NCI-H2171 (cell line): ENCODE measurements at places on chromosomes 4 and X.

DNA sequence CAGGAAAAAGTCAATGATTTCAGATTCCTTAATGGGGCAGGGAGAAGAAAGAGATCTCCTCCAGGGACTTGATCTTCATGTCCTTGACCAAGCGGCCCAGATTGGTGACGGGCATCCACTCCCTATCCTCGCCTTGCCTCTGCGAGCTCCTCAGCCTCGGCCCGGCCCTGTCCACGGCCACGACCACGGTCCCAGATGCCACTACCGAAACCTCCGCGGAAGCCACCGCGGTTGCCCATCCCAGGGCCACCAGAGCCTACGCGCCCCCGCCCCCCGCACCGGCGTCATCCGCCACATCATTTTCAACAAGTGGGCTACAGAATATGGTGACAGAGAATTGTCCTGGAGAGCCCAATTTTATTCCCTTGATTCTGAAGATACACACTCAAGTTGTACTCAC lies 751.2 kb upstream of the PABPC4L start:
- DNase-seq, result no peak

GRCh38 chrX:37926700-37927099 lies 79.3 kb upstream of the DYNLT3 start:
- peak; percentile 2 for DNase-seq

- DNase-seq, result no peak
These were observed 88.8 kb downstream of the CHST7 start for GRCh38 chrX:46662188-46662958.

- DNase-seq, result no peak
These were observed 158.0 kb downstream of the KCNIP4 start for GRCh38 chr4:21790438-21791029.

- no peak for DNase-seq
These were observed 48.1 kb upstream of the DHRSX start for GRCh38 chrX:2548711-2549423.

DNA sequence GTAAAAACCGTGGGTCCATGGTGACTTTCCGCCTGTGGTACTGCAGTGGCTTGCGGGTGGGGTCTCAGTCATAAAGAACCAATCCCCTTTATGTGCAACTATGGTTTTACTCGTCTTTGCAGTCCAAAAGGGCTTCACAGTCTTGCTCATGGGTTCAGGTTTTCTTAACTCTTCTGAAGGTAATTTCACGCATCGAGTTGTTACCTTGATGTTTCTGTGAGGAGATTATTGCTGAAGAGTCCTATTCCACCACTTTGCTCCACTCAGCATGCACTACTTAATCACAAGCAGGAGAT lies 41.5 kb downstream of the F8 start:
- DNase-seq, result no peak

DNA sequence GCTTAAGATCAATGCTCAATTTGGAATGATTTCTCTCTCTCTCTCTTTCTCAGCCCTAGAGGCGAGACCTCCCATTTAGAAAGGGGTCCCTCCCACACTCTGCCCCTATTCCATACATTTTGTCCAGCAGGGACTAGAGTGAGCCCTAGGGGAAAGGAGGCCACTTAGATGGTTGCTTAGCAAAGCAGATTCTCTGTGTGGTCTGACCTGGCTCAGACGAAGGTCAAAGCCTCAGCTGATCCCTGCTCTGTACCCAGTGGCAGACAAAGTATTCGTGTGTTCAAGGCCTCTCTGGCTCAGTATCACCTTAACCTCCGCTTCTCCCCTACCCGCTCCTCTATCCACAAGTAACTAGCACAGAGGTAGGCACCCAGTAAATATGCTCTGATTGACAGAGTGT lies 78.4 kb downstream of the HPRT1 start:
- no peak for DNase-seq

GRCh38 chrX:52082578-52082977 lies 13.6 kb upstream of the MAGED4B start:
- DNase-seq, result no peak

GRCh38 chrX:49230500-49231232 lies 2.5 kb downstream of the CACNA1F start:
- DNase-seq, result peak; percentile 28

GRCh38 chrX:17994429-17994828 lies 133.3 kb upstream of the RAI2 start:
- no peak for DNase-seq

GRCh38 chr4:77001907-77002306 lies 52.4 kb downstream of the SEPTIN11 start:
- DNase-seq, result no peak

- DNase-seq, result no peak
These were observed 1860.7 kb upstream of the PCDH10 start for GRCh38 chr4:131288441-131288840.

DNA sequence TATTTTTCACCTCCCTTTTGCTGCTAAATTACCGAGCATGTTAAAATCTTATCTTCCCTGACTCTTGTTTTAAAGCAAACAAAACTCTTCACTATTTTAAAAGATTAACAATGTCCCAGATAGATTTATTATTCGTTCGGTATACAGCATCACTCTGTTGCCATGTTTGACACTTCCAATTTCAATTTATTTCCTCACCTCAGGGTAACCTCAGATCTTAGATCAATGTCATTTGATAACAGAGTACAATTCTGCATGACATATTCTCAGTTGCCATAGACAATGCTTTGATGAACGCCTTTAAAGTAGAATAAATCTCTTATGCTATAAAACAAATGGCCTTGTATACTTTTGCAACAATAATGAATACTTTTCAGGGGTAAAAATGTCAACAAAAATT lies 1078.1 kb upstream of the IGFBP7 start:
- DNase-seq, result no peak

DNA sequence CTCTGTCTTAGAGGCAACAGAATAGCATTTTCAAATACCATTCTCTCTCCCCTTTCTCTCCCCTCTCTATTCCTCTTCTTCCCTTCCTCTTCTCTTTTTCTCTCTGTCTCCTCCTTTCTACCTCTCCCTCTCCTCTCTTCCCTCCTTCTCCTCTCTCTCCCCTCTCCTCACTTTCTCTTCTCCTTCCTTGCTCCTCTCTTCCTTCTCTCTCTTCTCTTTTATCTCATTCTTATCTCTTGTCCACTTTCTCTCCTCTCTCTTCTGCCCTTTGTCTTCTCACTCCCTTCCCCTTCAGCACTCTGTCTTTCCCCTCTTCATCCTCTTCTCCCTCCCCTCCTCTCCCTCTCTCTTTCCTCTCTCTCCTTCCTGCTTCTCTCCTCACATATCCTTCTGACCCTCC lies 2265.8 kb upstream of the TENM3 start:
- no peak for DNase-seq

- no peak for DNase-seq
These were observed 107.2 kb upstream of the PGRMC2 start for GRCh38 chr4:128394778-128395177.

DNA sequence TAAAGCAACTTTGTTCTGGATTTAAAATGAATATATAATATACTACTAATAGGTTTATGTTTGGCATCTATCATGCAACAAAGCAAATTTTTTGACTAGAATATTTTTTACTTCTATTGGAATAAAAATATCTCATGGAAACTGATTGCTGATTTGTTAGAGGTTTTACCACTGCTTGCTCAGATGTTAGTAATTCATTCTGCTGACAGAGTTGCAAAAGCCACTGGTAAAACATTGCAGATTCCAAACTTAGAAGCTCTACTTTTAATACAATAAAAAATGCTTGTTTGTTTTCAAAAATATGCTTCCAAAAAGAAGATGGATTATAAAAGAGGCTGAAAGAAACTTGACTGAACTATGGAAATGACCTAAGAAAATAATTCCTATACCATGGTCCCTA lies 795.2 kb downstream of the PCDH18 start:
- DNase-seq, result no peak

- DNase-seq, result no peak
These were observed 249.9 kb upstream of the GATB start for GRCh38 chr4:152010710-152011079.

DNA sequence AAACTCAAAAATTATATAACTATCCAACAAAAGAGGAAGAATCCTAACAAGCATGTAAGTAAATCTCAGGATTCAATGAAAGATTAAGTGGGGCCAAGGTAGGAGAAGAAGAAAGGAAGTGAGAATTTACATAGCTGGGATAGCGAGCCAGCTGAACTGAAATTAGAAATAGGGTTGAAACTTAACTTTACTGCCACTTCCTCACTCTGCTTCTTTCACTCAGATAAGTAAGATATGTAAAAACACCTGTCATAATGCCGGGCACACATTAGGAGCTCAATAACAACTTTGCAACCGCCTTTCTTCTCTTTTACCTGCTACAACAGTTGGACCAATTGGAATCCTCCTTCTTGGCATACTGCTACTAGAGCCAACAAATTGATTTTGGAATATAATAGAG lies 129.4 kb downstream of the CNKSR2 start:
- DNase-seq, result no peak

DNA sequence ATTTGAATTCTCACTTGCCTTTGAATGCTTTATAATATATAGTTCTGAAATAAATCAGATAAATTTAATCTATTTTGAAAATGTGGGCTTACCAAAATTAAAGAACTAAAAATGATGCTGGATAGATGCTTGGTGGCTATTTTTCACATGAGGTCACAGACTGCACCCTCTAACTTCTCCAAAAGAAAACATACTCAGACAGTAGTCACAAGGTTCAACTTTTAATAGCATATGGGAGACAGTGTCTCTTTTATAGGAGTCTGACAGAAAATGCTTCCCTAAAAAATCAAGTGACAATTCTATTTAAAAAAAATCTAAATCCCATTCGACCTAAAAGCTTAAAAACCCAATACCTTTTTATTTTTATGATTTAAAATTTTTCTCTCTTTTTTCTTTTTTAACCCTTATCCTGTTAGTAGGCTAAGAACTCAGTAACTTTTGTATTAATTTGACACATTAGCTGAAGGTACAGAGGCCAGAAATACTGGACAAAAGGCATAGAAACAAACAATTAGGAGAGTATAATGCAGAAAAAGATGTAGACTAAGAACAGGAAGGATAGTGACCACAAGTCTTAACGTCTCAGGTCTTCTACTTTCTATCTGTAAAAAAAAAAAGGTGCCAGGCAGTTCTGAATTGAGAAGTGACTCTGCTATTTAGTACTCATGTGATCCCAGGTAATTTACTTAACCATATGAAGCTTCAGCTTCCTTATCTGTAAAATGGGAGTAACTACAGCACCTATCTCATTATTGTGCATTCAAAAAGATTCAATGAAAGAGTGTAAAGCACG lies 7.6 kb downstream of the TIGD4 start:
- DNase-seq, result no peak

DNA sequence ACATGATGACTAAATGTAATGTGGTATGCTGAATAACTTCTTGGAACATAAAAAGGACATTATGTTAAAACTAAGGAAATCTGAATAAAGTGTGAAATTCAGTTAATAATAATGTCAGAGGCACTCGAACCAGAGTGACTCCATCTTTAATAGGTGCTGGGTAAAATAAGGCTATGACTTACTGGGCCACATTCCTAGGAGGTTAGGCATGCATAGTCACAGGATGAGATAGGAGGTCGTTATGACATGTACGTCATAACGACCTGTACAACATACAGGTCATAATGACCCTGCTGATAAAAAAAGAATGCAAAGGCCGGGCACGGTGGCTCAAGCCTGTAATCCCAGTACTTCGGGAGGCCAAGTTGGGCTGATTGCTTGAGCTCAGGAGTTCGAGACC lies 28.9 kb upstream of the OPHN1 start:
- no peak for DNase-seq

DNA sequence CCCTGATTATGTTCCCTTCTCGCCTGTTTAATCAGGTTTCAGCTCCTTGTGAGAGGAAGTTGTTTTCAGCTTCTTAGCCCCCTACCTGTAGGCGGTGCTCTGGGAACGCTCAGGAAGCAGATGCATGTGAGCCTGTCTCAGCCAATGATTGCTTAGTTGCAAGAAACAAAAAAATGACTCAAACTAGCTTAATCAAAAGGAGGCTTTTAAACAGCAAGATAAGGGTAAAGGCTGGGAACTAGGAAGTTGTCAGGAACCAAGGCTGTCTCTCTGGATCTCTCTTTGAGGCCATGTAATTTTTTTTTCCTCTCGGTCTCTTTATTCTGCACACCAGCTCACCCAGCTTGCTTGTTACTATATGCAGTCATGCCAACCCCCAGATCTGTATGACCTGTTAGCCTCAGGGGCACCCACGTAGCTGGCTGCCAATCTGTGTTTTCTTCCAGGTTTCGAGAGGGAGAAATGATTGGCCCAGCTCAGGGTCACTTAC lies 109.1 kb downstream of the PTTG2 start:
- no peak for DNase-seq

GRCh38 chrX:19347916-19348315 lies 4.2 kb downstream of the PDHA1 start:
- DNase-seq, result no peak

DNA sequence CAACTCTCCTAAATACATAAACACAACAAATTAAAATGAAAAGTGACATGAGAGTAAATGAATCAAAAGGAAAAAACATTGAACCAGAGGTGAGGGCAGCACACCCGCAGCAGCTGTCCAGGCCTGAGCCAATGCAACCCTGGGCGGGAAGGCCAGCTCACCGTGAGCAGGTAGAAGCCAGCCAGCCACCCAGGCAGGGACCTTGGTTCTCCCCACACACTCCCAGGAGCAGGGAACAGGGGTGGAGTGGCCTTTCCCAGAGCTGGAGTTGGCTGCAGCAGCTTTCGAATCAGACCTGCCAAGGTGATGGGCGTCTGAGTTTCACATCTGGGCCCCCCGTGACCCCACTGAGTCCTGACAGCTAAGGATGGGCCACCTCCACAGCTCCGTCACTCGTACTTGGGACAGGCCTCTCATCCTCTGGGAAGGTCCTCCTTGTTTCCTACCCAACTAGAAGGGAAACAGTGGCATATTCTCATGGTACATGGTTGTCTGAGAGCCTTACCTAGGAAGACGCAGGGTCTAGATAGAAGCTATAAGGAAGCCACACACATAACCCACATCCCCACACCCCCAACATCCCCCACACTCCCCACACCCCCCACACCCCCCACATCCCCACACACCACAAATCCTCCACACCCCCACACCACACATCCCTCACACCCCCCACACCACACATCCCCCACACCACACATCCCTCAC lies 172.2 kb downstream of the DCLK2 start:
- DNase-seq, result no peak

DNA sequence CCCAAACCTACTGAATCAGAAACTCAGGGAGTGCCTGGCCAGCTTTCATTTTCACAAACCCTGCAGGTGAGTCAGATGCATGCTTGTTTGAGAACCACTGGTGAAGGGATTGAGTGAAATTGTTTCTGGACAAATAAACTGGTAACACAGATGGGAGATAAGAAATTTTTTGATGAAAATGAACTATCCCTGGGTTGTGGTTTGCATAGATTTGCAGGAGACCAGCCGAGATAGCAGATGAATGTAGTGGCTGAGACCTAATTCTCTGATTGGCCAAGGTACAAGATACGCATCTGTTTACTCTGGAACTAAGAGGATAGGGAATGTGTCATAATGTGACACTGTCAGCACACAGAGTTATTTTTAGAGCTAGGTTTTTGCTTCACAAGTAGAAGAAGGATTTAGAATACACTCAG lies 117.8 kb upstream of the NOCT start:
- DNase-seq, result no peak

DNA sequence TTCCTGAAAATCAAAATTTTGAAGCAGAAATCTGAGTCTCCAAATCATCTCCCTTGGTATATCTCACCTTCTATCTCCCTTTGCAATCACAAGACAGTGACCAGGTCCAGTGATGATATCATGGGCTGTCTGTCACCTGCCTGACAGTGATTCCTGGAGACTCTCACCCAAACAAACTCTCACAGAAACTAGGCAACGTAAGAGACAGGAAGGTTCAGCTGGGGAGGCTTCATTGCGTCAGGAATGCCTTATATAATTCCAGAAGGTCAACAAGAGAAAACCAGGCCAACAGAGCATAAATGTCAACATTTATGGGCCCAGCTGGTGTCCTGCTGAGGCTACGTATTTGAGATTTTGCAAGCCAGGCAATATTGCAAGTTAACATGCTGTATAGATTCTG lies 412.7 kb downstream of the KCNIP4 start:
- DNase-seq, result no peak
